ENCODE measurements at places on chromosomes 11 and 22.
A peak's percentile ranks its signal among the peaks of the same experiment; 100 is the strongest.

GRCh38 chr22:25718135-25718840 lies 23.7 kb upstream of the MYO18B start:
- DNase-seq, result no peak

GRCh38 chr11:43788421-43788820 lies 92.2 kb upstream of the ALKBH3 start:
- no peak for DNase-seq

DNA sequence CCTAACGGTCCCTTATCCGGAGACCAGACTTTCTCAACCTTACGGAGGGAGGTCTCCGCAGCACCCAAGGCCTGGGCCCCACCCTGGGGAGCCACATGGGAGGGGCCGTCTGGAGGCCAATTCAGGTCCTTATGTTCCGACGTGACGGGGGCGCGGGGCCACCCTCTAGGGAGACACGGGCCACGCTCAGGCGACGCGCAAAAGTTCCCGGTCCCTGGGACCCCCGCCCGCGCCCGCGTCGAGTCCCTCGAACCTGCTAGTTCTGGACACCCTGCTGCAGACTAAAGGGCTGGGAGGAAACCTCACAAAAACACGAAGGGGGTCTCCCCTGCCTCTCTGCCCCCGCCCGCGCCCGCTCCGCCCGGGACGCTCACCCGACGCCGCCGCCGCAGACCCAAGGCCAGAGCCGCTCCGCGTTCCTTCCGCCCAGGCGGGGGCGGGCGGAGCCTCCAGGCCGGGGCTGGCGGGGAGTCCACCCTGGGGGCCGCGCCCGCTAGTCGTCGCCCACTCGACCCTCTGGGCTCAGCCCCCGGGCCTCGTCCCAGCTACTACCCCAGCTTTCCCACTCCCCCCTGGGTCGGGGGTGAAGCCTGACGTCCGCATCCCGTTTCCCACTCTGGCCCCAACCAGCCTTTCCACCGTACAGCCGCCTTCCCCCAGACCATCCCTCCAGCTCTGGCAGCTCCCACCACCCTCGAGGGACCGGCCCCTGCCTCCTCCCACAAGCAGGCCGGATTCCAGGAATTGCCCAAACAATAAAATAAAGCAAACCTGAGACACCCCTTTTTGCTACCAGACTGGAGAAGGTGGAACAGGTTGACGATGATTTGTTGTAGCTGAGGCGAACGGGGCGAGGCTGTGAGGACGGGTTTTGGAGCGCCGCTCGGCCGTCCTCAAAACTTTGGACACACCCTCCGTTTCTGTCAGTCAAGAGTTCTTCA lies 2.7 kb downstream of the RNH1 start:
- peak; percentile 66 for DNase-seq

DNA sequence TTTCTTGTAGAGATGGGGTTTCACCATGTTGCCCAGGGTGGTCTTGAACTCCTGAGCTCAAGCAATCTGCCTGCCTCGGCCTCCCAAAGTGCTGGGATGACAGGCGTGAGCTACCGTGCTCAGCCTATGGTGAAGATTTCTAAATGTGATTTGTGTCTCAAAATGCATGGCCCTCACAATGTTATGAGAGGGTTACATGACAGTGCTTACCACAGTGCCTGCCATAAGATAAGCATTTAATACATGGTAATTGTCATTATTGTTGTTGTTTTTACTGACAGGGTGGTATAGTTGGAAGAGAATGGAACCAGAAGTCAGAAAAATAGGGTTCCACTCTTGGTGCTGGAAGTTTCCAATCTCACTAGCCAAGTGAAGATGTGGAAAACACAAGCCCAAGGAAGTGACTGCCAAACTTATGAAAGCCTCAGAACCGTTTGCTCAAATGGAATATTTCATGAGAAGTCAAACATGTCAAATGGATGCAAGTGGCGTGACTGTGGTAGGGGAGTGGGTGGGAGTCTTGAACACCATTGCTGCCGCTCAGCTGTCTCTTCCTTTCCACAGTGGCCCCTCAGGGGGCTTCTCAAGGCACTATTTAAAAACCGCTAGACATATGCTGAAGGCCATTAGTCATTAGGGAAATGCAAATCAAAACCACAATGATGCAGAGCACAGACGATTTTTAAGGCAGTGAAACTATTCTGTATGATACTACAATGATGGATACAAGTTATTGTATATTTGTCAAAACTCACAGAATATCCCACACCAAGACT lies 29.1 kb upstream of the LMO2 start:
- DNase-seq, result no peak

DNA sequence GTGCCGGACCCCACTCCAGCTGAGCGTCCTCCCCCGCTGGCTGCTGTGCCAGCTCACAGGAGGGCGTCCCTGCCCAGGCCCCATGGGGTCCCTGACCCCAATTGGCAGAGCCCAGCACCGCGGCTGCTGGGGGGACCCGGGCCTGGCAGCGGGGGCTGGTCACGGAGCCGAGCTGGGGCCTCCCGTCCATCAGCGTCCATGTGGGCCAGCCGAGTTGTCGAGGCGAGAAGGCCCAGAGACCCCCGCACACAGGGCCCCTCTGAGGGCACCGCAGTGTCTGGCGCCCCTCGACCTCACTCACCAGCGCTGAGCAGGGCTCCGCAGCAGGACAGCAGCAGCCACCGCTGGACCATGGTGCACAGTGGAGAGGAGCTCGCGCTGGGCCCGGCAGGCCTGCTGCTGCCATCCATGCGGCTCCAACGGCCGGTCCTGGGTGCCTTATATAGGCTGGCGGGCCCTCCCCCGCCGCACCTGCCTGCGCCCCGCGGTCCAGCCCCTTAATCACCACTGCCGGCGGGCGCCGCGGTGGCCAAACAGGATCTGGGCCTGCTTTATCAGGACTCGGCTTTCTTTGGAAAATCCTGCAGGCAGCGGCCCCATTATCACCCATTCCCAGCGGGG lies at the start of gene MUC6:
MUC6 (minus strand) TSS at position 416 of the 621 bp plus-strand sequence; CDS start at position 353, 63 bp downstream.
- no peak for DNase-seq

DNA sequence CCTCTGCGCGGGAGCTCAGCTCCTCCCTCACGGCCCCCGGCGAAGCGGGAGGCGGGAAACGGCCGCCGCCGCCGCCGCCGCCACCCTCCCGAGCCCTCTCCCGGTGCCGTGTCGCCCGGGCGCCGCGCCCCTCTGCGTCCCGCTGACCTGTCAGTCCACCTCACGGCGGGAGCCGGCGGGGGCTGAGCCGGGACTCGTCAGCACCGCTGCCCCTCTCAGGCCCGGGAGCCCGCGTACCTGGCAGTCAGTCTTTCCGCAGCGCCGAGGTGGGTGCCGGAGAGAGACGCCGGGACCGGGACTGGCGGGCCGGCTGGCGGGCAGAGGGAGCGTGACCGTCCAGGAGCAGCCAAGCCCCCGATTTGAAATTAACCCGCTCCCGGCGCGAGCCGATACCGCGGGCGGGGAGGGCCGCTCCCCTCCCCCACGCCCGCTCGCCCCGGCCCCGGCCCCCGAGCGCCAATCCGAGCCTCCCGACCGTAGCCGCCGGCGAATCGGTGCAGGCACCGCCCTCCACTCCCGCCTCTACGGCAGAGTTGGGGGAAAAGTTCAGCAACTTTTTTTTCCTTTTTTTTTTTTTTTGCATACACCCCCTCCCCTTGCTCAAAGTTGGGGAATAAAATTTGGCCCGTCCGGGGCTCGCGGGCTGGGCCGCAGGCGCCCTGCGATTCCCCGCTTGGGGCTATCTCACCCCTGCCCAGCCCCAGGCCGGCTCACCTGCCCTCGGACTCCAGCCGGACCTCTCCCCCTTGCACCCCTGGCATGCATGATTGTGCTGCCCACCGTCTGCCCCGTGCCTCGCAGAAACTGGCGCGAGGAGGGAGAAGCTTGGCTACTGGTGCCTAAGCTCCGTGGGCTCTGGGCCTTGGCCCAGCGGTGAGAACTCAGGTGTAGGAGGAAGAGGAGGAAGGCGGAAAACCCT lies 774 bp upstream of the E2F8 start:
- peak; percentile 90 for DNase-seq

DNA sequence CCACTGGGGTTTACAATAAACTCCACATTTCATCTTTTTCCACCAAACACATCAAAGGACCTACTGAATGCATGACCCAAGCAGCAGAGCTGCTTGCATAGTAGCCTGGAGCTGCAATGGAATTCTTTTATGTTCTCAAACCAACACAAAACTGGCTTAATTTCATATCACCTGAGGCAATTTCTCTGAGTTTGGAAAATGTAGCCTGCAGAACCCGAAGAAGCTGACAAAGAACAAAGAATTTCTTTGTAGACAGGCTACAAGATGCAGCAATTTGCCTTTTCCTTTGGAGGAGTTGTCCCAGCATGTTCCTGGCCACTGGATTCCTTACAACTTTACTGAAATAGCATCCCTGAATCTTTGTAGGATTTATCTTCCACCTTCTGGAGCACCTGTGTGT lies 5.5 kb upstream of the TECTA start:
- DNase-seq, result no peak

DNA sequence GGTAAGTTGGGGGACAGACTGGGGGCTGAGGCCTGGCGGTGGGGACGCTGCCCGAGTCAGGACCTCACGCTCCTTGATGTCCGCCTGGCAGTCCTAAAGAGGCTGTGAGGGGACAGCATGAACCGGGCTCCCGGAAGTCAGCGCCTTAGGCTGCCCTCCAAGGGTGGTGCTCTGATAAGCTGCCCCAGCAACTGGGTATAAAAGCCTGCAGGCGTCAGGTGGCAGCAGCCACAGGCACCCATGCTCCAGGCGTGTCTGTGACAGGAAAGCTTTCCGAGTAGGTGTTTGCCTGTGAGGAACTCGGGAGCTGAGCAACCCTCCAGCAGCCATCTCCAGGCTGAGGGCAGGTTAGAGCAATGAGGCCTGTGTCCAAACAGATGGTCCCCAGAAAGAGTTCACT lies 53.0 kb downstream of the ST3GAL4 start:
- no peak for DNase-seq

DNA sequence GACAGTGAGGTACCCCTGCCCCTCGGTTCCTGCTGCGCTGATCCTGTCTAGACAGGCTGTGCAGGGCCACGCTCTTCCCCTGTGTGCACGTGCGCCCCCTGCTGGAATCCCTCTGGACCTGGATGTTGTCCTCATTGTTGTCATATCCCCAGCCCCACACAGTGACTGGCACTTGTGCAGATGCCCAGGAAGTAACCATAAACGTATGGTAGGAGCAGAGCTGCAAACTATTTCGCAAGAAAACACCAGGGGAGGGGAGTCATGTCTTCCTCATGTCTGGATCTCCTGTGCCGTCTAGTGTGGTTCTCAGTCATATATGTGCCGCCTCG lies 114.7 kb downstream of the CRYBB2 start:
- DNase-seq, result peak; percentile 69

DNA sequence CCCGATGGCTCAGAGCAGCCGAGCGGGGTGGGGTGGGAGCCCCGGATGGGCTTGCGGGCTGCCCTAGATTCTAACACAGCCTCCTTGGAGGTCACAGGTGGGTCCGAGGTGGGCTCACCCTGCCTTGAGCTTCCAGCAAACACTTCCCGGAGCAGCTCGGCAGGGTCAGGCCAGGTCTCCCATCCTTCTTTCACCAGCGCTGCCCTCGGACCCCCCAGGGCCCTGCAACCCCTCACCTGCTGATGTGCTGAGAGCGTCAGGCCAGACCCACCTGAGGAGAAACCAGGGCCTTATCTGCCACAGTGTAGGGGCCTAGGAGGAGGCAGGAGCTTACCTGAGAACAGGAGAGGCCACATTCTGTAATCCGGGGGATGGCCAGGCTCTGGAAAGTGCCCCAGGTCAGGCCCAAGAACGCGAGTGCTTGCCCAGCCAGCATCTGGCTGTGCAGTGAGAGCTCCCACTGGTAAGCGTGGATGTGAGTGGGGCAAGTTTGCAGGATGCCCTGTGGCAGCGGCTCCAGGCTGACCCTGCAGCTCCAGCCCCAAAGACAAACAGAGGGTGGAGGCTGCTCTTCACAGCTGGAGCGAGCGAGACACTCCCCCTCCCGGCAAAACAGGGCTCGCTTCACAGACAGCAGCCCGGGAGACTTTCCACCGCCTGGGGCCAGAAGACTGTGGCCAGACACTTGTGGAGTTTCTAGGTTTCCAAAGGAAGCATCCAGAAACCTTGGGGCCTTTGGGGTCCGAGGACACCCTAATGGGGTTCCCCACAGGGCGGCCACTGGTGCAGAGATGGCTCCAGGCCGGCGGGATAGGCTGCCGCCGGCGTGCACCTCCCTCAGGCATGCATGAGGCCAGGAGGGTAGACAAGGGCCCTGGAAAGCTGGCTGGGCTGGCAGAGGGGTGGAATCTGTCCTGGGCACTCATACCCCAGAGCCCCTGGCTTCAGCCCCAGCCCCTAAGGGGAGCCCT lies at the start of gene IL17REL:
IL17REL (minus strand) TSS at position 555 of the 971 bp plus-strand sequence; CDS start at position 436, 119 bp downstream.
- peak; percentile 54 for DNase-seq

GRCh38 chr22:24591286-24591830 lies 1.5 kb downstream of the LRRC75B start:
- no peak for DNase-seq

GRCh38 chr22:17808693-17809403 lies 34.6 kb upstream of the BID start:
- DNase-seq, result no peak

GRCh38 chr22:50140615-50141014 lies 29.9 kb upstream of the PANX2 start:
- no peak for DNase-seq

DNA sequence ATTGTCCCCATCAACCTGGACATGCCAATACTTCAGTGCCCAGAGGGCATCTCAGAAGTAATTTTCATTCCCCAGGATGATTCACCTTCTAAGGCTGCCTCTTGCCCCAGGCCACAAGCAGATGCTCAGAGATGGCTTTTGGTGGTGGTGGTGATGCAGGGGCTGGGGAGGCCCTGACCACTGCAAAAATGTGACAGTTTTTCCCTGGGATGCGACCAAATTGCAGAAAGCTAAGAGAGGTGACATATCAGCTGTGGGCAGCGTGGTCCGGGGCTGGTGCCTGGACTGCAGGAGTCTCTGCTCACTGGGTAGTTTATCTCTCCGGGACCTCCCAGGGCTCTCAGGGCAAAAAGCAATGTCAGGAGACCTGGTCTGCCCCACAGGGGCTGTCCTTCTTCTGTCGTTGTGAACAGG lies 39.7 kb upstream of the ACCSL start:
- no peak for DNase-seq

DNA sequence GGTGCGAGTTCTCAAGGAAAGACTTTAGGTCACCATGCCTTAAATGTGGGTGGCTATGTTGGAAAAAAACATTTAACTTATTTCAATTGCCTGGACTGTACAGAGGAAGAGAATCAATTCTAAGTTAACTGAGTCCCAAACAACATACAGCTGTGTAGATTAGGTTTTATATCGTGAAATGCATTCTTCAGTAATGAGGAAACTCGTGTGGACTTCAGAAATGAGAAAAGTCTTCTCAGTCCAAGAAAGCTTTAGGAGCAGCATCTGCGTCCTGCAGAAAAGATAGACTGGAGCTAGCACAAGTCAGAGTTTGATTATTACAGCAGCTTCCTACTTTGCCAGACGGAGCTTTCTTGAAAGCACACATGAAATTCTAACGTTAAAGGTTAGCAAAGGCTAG lies 673.0 kb downstream of the OPCML start:
- DNase-seq, result no peak

- no peak for DNase-seq
Observed at GRCh38 chr11:61775606-61776554, 16.5 kb downstream of the TMEM258 start.
